Left lung (tissue), 14 donors: ENCODE measurements at places on chromosomes 13 and 19.

DNA sequence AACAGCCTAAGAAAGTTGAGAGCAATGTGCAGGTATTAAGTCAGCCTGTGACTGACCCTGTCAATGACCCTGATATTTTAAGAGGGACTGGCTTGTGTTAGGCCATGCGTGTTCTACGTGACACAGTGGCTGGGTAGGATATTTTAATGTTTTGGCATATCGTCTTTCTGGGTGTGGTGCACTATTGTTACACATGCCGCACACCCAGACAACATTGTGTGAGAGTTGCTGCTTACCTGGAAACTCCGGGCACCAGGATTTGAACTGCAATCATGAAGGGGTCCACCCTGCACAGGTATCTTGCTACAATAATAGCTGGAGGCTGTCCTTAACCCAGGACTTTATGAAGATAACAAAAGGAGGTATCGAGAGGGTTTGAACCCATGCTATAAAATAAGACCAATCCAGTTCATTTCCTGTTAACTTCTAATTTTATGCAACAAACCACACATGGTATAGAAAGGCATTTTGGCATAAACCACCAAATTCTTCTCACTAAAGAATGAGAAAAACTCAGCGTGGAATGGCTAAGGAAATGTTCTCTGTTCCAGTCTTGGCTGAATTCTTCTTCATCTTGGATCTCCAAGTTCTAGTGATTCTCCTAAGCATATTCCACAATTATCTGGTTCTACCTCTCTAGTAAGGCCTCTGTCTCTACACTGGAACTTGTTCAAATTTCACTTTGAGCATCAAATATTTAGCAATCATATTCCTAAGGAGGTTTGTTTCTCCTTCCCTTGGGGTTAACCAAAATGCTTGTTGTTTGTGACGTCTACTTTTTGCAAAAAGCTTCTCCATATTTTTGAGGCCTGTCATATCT, 38.7 kb upstream of the POMP start:
- no peak for DNase-seq

GRCh38 chr13:106555631-106556328, 12.2 kb downstream of the ARGLU1 start:
- DNase-seq, result no peak

DNA sequence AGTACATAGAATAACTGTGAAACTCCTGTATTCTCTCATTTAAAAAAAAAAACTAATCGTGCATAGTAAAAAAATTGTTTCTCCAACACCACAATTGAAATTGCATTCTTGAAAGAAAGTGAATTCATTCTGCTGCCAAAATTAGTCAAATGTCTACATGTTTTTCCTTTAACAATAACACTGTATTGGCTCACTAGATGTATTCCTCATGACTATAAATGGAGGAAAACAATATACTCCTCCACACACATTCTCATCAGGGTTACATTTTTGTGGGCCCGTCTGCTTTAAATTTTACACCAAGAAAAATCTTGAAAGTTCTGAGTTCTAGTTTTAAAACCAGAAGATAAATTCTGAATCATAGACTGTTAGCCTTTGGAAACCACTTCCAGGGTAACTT, 233.6 kb downstream of the KLF12 start:
- DNase-seq, result no peak

GRCh38 chr13:77230560-77230959, 96.3 kb downstream of the MYCBP2 start:
- DNase-seq, result no peak

- DNase-seq, result no peak
These were observed 84.8 kb downstream of the SERP2 start for GRCh38 chr13:44458313-44458975.
